Left hindlimb (tissue), 1 donor: ENCODE measurements at places on chromosomes 5 and 9.

DNA sequence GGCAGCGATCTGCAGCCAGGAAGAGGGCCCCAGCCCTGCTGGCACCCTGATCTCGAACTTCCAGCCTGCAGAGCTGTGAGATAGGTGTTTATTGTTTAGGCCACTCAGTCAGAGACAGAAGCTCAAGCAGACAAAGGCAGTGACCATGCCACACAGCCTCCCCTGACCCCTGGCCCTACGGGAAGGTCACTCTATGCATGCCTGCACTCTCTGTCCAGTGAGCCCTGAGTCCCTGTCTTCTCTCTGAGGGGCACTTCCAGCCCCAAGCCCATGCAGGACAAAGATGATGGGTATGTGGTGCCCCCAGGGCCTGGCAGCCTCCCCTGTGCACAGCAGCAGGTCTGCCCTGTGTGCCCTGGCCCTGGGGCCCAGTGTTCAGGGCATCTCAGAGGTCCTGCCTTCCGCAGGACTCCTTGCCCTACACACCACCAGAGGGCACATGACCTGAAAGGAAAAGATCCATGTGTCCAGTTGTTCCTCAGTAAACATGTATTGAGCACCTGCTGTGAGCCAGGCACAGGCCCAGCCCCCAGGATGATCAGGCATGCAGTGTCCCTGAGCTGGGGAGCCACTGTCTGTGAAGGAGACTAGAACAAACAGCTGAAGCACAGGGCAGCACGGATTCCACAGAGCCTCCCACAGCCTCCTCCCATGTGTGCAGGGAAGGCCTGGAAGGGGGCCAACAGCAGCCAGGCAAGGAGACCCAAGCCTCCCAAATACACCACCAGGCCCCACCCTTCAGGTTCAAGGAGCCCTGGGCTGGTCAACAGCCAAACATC lies 109.3 kb downstream of the ATPSCKMT start:
- peak; percentile 52 for DNase-seq

DNA sequence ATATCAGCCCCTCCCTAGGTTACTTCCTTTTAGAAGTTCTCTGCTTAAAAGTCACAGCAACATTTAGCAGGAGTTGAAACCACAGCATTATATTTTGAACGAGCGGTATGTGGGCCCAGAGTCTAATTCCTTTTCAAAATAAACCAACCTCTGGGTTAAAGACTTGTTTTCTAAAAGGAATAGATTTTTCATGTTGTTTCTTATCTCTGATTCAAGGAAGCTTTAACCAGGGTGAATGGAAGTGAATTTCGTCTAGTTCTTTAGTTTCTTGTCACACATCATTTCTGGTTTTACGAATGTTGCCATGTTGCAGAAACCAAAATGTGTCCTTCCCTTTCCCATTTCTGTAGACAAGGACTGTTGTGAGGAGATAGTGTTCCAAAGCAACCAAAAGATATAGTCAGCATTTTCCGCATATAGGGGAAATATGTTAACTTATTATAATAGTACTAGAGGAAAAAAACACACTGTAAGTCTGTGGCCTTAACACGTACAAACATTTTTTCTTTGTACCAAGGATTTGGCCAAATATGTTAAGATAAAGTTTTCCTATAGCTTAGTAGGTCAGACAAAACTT lies 142.4 kb downstream of the PCSK5 start:
- no peak for DNase-seq

GRCh38 chr5:74372502-74373064 lies 267.9 kb downstream of the ENC1 start:
- DNase-seq = no peak

DNA sequence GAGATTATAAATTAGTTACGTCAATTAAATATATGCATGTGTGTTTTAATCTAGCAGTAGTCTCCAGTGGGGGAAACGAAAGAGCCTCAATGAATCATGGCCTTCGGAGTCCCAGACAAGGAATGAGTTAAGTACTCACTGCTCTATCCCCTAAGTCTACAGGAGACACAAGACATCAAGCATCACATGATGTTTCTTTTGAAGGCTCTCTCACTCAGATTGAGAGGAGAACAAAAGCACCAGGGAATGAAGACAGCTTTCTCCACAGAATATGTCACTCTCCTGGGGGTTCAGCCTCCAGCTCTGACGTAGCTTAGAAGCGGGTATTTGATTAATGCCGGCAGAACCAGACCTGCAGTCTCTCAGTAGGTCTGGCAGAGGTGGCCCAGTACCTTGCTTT lies 381.4 kb downstream of the ACTL7B start:
- DNase-seq = no peak

DNA sequence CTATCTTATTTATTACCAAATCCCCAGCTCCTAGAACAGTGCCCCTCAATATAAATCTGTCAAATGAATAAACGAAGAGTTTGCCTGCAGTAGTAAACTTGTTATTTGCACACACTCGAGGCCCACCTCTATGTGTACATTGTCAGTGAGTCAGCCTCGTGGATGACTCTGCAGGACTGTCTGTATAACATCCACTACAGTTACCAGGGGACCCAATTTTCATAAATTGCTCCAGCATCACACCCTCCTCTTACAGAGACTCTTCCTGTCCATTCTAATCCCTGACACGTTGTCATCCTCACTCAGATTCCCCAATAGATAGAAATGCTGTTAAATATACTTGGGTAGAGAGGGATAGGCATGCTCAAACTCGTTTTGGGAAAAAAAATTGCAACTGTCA lies 478.5 kb downstream of the RAB3C start:
- DNase-seq = no peak

- no peak for DNase-seq
These were observed 1209.3 kb upstream of the C9orf72 start for GRCh38 chr9:28782630-28783029.

- DNase-seq = peak; percentile 25
These were observed 214.3 kb downstream of the C9orf50 start for GRCh38 chr9:129406278-129407225.

GRCh38 chr5:139911425-139912120 lies 116.0 kb downstream of the PSD2 start:
- no peak for DNase-seq

- DNase-seq = no peak
These were observed 10.7 kb upstream of the LURAP1L start for GRCh38 chr9:12764150-12764549.

GRCh38 chr9:92359394-92359995 lies 33.7 kb downstream of the CENPP start:
- DNase-seq = peak; percentile 77

- no peak for DNase-seq
These were observed 159.8 kb upstream of the GLRA1 start for GRCh38 chr5:152084476-152084875.

- no peak for DNase-seq
These were observed 9.7 kb upstream of the LRRC70 start for GRCh38 chr5:62568800-62569432.

- DNase-seq = peak; percentile 98
These were observed 24.5 kb upstream of the DUSP1 start for GRCh38 chr5:172795318-172795977.

- no peak for DNase-seq
These were observed 195.9 kb downstream of the ASTN2 start for GRCh38 chr9:117218951-117219350.

DNA sequence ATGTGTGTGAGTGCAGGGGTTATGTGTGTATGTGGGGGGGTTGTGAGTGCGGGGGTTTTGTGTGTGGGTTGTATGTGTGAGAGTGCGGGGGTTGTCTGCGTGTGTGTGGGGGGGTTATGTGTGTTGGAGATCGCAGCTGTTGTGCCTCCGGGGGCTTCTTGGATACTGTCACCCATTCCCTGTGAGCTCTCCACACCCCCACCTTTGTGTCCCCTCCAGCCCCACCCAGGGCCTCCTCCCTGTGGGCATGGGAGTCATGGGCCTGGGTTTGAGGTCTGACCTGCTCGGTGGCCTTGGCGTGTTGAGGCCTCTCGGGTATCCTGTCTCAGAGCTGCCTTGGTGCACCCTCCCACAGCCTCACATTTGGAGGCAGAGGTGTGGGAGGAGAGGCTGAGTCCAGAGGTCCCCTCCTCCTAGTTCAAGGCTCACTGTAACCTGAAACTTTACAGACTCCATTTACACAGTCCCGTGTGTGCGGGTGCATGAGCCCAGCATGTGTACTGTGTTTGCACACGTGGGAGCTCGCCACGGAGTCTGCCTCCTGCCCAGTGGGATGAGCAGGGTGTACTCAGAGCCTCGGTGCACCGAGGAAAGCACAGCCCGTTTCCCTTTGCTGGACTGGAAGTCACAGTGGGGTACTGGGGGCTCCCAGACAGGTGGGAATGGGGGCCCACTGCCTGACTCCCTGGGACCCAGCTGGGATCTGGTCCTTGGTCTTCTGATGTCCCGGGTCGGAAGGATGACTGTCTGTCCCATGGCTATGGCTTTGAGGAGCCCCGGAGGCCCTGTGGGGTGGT lies 43.4 kb downstream of the RXRA start:
- no peak for DNase-seq

GRCh38 chr5:65779643-65780042 lies 57.6 kb downstream of the NLN start:
- DNase-seq = no peak

DNA sequence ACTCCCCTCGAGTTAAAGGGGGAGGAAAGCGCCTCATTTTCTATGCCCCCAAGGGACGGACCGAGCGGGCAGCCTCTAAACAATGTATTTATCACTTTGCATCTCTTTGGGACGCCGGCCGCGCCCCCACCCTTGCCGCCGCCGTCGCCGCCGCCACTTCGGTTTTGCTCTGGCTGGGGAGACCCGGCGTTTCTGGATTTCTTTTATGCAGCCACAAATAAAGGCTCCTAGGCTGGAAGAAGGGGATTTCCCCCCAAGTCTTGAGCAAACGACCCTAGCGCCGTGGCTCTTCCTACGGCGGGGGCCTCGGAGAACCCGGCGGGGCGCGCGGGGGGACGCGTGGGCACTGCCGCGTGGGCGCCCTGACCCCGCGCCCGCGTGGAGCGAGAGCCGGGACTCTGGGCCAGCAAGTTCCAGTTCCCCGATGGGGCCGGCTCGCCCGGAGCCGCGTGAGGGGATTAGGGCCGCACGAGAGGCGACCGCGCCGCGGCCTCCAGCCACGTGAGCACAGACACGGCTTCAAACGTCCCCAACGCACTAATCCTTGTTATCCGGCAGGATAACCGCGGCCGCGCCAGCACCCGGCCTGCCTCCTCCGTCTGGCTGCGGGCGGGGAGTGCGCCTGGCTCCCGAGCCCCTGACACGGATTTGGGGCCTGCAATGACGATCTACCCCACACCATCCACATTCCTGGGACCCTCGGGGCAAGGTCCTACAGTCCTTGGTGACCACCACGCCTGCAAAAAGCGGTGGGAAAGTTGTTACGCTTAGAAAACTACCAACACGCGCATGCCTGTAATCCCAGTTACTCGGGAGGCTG lies 7.9 kb upstream of the NEUROG1 start:
- no peak for DNase-seq
